GM23248 (cell line): ENCODE measurements at places on chromosomes 11 and 22.

DNA sequence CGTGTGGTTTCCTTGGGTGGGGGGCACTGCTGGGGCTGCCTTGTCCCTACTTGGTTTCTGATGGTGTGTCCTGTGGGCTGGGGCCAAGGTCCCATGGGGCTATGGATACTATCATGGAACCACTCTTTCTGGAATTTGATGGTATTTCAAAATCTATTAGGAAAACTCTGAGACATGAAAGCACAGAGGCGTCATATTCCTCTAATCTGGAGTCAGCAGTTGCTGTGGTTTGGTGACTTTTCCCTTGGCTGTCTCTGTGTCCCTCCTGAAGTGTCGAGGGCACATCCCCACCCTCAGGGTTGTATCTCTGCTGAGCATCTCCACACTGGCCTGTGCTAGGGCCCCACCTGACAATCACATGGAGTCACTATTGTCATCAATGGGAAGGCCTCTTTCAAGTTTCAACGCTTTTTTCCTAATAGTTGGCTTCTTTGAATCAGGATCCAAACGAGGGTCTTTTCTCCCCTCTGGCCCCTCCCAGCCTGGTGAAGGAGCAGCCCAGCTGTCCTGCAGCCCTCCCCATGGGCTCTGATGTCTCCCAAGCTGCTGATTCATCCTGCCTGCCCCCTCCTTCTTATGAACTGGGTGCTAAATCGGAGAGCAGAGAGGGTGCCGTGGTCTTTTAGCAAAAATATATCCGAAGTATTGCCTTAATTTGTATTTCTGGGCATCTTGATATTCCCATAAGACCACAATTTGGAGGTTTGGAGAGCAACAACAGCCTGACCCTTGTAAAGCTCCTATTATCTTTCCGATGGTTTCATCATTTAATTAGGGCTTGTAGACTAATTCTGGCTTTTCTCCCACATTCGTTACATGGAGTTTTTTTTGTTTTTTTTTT is 38.5 kb downstream of the MED15 start:
- no peak for DNase-seq

GRCh38 chr11:4577761-4578160 is 3.8 kb upstream of the OR52I2 start:
- no peak for DNase-seq

GRCh38 chr22:24112188-24112587 is 69.1 kb upstream of the SUSD2 start:
- DNase-seq = peak; percentile 46

GRCh38 chr22:43996981-43997265 is 27.2 kb upstream of the PARVB start:
- DNase-seq = no peak

DNA sequence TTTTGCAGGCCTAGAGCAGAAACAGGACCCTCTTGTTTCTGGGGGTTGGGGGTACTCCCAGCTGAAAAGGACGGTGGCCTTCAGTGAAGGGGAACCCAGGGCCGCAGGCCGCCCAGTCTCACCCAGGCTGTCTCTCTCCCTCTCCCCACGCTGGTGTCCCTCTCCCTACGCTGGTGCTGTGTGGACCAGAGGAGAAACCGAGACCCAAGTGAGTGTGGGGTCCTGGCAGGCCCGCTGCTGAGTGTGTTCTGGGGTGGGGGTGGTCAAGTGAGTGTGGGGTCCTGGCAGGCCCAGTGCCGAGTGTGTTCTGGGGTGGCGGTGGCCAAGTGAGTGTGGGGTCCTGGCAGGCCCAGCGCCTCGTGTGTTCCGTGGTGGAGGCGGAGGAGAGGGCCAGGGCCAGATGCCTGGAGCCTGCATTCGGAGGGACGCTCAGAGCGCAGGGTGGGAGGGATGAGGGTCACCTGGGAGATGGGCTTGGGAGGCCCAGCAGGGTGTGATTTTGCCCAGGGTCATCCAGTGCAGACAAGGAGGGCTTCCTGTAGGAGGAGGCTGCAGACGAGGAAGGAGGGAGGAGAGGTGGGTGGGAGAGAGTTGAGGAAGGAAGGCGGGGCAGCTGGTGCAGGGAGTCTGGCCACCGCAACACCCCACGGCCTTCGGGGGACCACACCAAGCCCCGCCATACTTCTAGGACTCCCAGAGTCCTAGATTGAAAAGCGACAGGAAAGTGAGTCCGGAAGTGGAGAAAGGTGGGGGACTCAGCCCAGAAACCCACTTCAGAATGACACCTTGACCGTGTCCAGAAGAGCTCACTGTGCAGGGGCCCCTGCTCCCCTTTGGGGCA is 10.3 kb downstream of the TNNT3 start:
- DNase-seq = no peak

- no peak for DNase-seq
Observed at GRCh38 chr22:49659281-49659923, 168.3 kb downstream of the BRD1 start.

- DNase-seq = peak; percentile 65
Observed at GRCh38 chr11:122772945-122773344, 65.4 kb upstream of the CRTAM start.

GRCh38 chr22:18113680-18114394 is 3.2 kb downstream of the TUBA8 start:
- DNase-seq = no peak

DNA sequence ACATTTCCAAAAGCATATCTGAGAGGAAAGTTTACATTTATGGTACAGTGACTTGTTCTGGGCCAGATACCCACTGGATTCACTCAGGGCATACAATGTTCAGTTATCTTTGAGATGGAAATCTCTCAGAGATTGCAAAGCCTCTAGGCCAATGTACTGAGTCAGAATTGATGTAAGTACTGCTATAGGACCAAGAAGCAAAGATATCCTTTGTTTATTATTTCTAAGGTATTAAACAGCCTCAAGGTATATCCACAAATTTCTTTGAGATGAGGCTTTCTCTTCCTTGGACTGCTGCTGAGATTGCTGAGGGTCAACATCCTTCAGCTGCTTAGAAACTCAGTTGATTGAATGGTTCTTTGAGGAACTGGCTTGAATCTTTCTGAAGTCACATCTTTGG is 484.0 kb downstream of the METTL15 start:
- DNase-seq = no peak

DNA sequence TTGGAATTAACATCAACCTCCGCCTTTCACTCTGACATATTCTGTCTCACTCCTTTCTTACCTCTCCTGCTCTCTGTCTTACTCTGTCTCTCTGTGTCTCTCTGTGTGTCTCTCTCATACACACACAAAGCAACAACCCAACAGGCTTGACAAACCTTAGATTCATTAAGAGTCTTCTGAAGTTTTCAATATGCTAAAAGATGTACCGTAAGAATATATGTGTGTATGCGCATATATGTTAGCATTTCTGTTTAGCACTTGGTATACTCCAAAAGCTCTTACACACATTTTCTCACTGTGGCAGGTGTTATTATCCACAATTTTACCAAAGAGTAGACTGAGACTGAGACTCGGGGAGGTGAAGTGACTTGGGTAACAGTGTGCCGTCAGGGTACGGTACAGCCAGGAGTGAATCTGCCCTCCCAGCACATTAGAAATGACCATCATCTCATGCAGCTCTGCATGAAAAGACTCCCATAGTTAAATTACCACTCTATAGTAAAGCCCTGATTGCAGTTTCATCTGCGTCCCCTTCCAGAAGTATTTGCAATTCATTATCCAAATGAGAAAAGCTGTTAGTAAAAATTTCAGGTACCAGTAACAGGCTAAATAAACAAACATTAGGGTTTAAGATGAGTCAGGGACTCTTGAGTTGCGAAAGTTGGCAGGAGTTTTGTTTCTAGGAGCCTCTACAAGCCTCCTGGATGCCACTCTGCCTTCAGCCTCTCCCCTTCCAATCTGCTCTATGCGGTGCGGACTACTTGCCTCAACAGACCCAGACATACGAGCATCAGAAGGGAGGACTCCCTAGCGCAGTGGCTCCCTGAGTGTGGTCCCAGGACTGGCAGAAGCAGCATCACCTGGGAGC is 195.2 kb upstream of the TMEM45B start:
- peak; percentile 42 for DNase-seq

GRCh38 chr11:47569646-47570045 is 4.2 kb downstream of the PTPMT1 start:
- no peak for DNase-seq

DNA sequence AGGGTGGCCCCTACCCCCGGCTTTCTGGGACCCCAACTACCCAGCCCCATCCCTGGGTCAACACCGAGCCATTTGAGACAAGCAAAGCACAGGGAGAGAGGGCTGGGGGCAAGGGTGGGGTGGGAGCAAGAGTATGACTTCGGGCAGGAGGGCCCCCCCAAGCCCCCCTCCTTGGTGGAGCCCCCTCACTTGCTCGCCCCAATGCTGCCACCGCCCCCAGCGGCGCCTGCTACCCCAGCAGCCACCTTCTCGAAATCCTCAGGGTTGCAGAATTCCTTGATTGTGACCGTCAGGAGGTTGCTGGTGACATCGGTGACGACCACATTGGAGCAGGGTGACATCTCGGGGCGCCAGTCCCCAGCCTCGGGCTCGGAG is 6.0 kb downstream of the CBX6 start:
- no peak for DNase-seq
